ENCODE measurements at places on chromosomes 13 and 19.

- DNase-seq: peak; percentile 80
Measured at GRCh38 chr13:77448689-77449088, 86.8 kb upstream of the SCEL start.

DNA sequence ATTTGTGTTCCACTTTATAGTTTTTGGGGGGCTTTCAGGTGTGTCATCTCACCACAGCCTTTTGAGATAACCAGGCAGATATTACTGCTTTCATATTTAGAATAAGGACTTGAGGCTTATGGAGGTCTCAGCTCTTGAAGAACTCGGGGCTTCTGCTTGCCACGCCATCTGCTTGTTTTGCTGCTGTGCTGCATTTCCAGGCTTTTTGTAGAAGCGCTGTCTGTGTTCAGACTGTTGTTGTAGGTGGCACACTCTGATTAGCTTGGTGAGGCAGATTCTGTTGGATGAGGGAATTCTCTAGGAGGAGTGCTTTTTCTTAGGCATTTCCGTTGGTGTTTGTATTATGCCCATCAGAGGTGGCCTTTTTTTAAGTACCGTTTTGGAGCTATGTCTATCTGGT is 57.2 kb downstream of the WASF3 start:
- DNase-seq: no peak

GRCh38 chr19:49340069-49340864 is 5.1 kb downstream of the CD37 start:
- peak; percentile 29 for DNase-seq

GRCh38 chr13:35961461-35962220 is 169.5 kb downstream of the DCLK1 start:
- DNase-seq: no peak

- no peak for DNase-seq
Measured at GRCh38 chr13:23504180-23504579, 66.0 kb upstream of the TNFRSF19 start.

- peak; percentile 33 for DNase-seq
Measured at GRCh38 chr19:18469069-18469846, 31.3 kb upstream of the ISYNA1 start.

- DNase-seq: no peak
Measured at GRCh38 chr13:74571811-74572210, 437.6 kb upstream of the KLF12 start.

GRCh38 chr13:97257800-97258799 is 36.0 kb downstream of the MBNL2 start:
- peak; percentile 27 for DNase-seq

- no peak for DNase-seq
Measured at GRCh38 chr13:20633802-20634201, 66.8 kb downstream of the IFT88 start.

DNA sequence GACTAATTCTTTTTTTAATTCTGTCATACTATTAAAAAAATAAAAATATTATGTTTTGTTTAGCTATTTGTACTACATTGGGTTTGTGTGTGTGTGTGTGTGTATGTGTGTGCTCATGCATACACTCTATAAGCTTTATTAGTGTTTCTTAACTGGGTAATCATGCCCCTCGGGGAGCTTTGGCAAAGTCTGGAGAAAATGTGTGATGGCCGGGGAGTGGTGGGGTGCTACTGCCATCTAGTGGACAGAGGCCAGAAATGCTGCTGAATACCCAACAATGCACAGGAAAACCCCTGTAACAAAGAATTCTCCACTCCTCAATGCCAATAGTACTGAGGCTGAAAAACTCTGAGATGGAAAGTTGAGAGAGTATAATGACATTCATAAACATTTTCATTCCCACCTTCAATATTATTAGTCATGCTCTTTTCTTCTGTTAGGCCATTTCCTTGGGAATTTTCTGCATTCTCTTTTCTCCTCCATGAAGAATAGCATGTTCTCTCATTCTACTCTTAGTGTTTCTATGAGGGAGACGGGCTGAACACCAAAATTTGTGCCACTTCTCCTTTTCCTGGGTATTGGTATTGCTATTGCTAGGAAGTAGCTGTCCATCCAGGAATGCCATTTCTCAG is 157.3 kb downstream of the DNAJC3 start:
- DNase-seq: peak; percentile 44

DNA sequence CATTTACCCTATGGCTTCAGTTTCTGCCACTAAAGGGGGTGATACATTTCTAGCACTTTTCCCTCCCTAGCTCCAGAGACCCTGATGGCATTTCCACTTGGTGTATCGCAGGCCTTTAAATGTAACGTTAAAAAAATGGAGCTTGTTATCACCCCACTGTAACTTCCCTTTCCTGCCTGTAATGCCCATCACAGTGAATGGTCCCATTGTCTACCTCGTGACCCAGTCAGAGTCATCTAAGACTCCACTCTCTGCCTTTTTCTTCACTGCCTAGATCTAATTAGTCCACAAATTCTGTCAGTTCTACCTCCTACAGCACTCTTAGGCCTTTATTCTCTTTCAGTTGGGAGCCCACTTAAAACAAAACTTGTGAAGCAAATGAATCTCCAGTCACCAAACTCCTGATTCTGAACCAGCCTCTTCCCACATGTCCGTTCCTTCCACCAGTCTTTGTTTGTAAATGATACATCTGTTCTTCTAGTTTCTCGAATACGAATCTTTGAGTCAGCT is 64.8 kb downstream of the NHLRC3 start:
- no peak for DNase-seq
